ENCODE measurements at places on chromosomes 3 and 15. TPM values are rescaled to one million over a fixed set of nuclear protein-coding genes. Genes with fewer than 3 reads are reported as not detected.

The ZIC4 gene
- total RNA-seq, result not detected

The PLA1A gene
- not detected for total RNA-seq

The SOX2 gene
- 15.4 TPM for total RNA-seq

The TNNC1 gene
- 1.2 TPM for total RNA-seq

The SERINC4 gene
- total RNA-seq, result 0.13 TPM

The ECE2 gene
- not detected for total RNA-seq

The COL6A5 gene
- not detected for total RNA-seq

The CD80 gene
- total RNA-seq, result not detected

The CCDC39 gene
- not detected for total RNA-seq

The LRRC49 gene
- 5.5 TPM for total RNA-seq

The CLDN11 gene
- total RNA-seq, result 4.2 TPM

The B4GALT4 gene
- total RNA-seq, result 40.5 TPM

The RAD18 gene
- total RNA-seq, result 5.0 TPM

The LTK gene
- not detected for total RNA-seq

The SLC26A6 gene
- 33.8 TPM for total RNA-seq

The C3orf20 gene
- under 0.01 TPM for total RNA-seq

The MCTP2 gene
- total RNA-seq, result 20.0 TPM

The CD276 gene
- total RNA-seq, result 14.5 TPM

The MYEF2 gene
- 1.8 TPM for total RNA-seq

The ISL2 gene
- 0.26 TPM for total RNA-seq

The TMEM42 gene
- 17.1 TPM for total RNA-seq

The SLC22A13 gene
- 0.77 TPM for total RNA-seq

The SNX4 gene
- total RNA-seq, result 21.9 TPM

The IL16 gene
- total RNA-seq, result 0.79 TPM

The CPLX3 gene
- total RNA-seq, result not detected

The ZBTB20 gene
- 3.9 TPM for total RNA-seq

The KLHL40 gene
- not detected for total RNA-seq

The TTC21A gene
- 1.8 TPM for total RNA-seq

The CSPG4 gene
- total RNA-seq, result 6.3 TPM

The TMEM212 gene
- not detected for total RNA-seq

The NLGN1 gene
- total RNA-seq, result 0.13 TPM

The ITPKA gene
- total RNA-seq, result 3.1 TPM

The SLC6A1 gene
- not detected for total RNA-seq

The CFAP91 gene
- not detected for total RNA-seq

The RHOV gene
- total RNA-seq, result 38.7 TPM

The CRYGS gene
- total RNA-seq, result 0.79 TPM

The TUSC2 gene
- total RNA-seq, result 23.3 TPM

The ANKUB1 gene
- total RNA-seq, result 0.26 TPM

The ZNF660 gene
- 0.26 TPM for total RNA-seq

The IL5RA gene
- total RNA-seq, result not detected

The AGTR1 gene
- total RNA-seq, result not detected

The TRPC1 gene
- total RNA-seq, result 3.9 TPM

The BCL6 gene
- total RNA-seq, result 6.8 TPM

The HIGD2B gene
- not detected for total RNA-seq

The DNAH12 gene
- 0.13 TPM for total RNA-seq

The DHX36 gene
- 27.6 TPM for total RNA-seq

The TMEM158 gene
- total RNA-seq, result 1.3 TPM

All from bronchial epithelial cell (primary cell).